ENCODE measurements at places on chromosomes 11 and 22.

GRCh38 chr22:29738118-29738815 lies 18.5 kb downstream of the CABP7 start:
- no peak for DNase-seq

DNA sequence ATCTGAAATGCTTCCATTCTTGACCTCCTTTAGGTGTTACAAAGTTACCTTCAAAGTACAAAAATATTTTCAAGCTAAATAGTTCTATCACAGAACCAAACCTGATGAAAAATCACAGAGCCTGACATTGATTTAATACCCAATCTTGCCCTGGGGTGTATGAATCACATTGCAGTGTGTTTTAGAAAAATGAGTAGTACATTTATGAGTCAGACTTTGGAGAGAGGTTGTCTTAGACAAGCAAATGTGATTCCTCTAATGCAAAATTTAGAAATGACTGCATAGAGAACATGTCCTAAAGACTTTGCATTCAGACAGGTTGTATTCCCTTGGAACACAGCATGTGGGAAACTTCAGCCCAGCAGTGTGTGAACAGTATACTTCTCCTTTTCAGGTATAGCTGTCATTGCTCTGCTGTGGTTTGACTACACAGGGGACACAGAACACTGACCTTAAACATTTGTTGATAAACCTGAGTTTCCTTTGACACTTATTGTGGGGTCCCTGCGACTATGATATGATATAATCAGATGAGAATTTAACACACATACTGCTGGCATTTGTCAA lies 972.1 kb downstream of the JRKL start:
- DNase-seq: no peak

- no peak for DNase-seq
Observed at GRCh38 chr11:70799386-70799785, 401.1 kb downstream of the CTTN start.

- no peak for DNase-seq
Observed at GRCh38 chr11:12430351-12430750, 53.0 kb downstream of the PARVA start.

DNA sequence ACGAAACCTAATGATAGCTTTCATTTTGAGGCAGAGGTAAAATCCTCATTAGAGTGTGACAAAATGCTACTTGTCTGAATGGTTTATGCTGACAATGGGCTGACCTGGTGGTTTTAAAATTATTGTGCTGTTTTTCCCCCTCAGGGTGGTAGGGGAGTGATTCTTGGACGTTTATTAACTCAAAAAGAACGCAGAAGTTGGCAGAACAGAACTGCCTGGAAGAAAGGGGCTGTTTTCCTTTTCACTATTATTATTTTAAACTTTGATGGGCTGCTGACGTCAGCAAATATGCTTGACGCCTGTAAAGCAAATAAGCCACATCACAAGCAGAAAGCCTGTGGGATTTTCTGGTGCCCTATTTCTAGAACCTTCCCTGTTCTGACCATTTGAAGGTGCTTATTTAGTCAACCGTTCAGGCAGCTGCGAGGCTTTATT lies 4.0 kb downstream of the RASSF10 start:
- DNase-seq: no peak

- no peak for DNase-seq
Observed at GRCh38 chr11:122137078-122137793, 21.2 kb upstream of the BLID start.

- no peak for DNase-seq
Observed at GRCh38 chr11:56906683-56907148, 82.0 kb upstream of the OR5AK2 start.

DNA sequence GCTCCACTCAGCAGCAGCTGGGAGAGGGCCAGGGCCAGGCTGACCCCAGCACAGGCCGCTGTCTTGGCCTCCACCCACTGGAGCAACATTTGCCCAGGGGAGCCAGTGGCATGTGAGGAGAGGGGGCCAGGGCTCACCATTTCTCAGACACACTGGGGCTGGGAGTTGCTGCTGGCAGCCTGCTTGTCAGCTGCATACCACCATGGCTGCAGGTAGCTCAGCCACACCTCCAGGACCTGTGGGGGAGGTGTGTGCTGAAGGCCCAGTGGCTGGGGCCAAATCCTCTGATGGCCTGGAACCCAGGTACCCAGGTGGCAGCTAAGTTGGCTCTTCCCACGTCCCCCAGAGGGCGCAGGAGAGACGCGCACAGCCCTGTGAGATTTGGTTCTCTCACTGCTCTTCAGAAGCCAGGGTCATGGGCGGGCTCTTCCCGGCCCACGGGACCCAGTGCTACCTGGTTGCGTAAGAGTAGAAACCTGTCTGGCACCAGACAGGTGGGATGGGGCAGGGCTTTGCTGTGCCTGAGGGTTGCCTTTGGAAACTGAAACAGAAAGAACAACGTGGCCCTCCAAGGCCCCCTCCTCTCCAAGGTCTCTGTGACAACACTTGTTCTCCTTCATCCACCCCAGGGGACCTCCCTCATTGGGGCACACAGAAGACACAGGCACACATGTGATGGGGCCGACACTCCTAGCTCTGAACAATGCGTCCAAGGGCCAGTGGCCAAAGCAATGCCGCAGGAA lies 98.8 kb downstream of the MED15 start:
- DNase-seq: no peak

- no peak for DNase-seq
Observed at GRCh38 chr22:37427711-37428635, 694 bp upstream of the ELFN2 start.

DNA sequence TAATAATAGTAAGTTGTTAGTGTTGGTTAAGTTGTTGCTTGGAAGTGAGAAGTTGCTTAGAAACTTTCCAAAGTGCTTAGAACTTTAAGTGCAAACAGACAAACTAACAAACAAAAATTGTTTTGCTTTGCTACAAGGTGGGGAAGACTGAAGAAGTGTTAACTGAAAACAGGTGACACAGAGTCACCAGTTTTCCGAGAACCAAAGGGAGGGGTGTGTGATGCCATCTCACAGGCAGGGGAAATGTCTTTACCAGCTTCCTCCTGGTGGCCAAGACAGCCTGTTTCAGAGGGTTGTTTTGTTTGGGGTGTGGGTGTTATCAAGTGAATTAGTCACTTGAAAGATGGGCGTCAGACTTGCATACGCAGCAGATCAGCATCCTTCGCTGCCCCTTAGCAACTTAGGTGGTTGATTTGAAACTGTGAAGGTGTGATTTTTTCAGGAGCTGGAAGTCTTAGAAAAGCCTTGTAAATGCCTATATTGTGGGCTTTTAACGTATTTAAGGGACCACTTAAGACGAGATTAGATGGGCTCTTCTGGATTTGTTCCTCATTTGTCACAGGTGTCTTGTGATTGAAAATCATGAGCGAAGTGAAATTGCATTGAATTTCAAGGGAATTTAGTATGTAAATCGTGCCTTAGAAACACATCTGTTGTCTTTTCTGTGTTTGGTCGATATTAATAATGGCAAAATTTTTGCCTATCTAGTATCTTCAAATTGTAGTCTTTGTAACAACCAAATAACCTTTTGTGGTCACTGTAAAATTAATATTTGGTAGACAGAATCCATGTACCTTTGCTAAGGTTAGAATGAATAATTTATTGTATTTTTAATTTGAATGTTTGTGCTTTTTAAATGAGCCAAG lies 2.7 kb downstream of the NEAT1 start:
- no peak for DNase-seq

DNA sequence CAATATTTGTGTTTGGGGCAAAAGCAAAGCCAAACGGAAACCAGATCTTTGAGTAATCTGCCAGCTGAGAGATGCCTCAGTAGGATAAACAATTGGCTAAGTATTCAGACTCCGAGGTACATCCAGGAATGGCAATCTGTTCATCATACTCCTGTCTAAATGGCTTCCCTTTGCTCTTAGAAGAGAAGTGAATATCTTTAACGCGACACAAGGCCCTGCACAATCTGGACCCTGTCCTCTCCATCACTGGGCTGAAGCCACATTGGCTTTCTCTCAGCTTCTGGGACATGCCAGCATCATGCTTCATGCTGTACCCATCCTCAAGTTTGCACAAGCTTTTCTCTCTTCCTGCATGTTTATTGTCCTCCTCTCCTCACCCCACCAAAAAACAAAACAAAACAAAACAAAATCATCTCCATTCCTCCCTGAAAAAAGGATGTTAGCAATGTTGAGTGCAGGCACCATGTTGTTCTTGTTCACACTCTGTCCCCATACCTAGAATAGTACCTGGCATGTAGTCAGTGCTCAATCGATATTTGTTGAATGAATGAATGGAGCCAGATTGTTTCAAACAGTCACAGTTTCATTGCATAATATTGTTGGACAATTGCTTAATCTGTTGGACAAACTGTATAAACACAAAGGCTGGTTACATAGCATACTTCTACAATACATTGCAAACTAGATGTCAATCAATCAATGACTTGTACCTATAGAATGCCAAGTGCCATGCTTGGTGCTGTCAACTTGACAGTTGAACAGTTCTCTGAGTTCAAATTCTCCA lies 38.2 kb upstream of the SESN3 start:
- no peak for DNase-seq

DNA sequence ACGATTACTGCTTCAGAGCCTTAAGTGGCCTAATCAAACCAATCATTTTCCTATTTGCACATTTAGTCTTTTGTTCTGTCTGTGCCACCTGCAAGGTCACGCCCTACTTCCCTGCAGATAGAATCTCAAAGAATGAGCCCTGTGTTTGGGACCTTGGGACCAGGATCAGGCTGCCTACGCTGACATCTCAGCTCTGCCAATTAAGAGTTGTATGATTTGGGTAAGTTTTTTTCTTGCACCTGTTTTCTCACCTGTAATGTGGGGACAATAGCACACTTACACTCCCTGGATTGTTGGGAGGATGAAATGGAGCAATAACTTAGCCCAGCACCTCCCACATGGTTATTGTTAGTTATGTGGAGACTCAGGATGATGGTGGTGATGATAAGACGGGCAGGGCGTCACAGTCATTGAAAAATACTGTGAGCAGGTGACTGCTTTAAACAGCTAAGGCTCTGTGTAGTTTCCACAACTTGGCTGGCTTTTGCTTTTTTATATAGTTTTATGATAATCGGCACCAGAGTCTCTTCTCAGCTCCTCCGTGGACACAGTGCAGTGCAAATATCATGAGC lies 155.0 kb downstream of the ADAMTS15 start:
- DNase-seq: no peak

GRCh38 chr11:93519179-93519578 lies 24.0 kb downstream of the SMCO4 start:
- no peak for DNase-seq

DNA sequence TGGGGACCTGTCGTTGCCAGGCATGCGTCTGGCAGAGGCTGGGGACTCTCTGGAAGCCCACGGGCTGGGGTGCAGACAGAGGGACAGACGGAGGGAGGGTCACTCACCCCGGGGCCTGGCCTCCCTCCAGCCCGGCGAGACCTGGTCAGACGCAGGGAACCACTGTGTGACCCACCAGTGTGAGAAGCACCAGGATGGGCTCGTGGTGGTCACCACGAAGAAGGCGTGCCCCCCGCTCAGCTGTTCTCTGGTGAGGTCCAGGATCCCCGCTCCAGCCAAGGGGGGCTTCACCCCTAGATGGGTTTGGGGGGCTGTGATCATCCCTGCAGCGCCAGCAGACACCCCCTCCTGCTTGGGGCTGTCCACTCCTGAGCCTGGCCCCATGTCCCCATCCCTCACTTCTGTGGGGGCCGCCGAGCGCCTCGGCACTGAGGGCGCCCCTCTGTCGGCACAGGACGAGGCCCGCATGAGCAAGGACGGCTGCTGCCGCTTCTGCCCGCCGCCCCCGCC lies 23.6 kb upstream of the MUC5B start:
- no peak for DNase-seq

DNA sequence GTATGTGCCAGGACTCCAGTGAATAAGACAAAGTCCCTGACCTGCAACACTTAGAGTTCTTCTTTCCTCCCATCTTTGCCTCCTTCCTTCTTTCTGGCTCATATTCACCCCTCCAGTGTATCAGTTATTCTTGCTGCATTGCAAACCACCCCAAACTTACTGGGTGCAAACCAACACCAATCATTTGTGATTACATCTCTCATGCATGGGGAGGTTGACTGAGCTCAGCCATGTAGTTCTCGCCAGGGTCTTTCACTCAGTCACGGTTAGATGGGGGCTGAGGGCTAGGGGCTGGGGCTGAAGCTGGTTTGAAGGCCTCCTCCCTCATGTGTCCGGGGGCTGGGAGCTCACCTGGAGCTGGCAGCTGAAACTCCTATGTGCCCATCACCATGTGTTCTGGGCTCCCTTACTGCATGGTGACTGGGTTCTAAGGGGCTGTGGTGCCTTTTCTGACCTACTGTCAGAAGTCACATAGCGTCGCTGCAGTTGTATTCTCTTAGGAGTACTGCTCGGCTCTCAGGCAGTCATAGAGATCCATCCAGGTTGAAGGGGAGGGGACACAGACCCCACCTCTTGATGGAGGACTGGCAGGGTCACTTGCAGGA lies 35.0 kb upstream of the CACNG2 start:
- DNase-seq: no peak

GRCh38 chr11:124627546-124627945 lies 4.9 kb downstream of the TBRG1 start:
- no peak for DNase-seq

- no peak for DNase-seq
Observed at GRCh38 chr22:44482776-44483175, 15.3 kb downstream of the RTL6 start.

- no peak for DNase-seq
Observed at GRCh38 chr11:94838027-94838731, 70.0 kb downstream of the AMOTL1 start.

- no peak for DNase-seq
Observed at GRCh38 chr22:26608129-26608528, 9.7 kb downstream of the CRYBB1 start.

DNA sequence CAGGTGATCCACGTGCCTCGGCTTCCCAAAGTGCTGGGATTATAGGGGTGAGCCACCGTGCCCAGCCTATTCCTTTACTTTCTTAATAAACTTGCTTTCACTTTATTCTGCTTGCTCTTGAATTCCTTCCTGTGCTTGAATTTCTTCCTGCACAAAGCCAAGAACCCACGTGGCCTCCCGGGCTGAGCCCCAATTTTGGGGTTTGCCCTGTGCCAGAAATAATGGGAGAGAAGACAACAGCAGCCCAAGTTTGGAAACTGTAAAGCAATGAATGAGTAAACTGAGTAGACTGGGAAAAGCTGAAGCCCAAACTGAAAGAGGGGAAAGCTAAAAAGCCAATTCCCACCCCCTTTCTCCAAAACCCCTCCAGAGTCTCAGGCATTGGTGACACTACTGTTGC lies 136.4 kb downstream of the NECTIN1 start:
- no peak for DNase-seq

GRCh38 chr22:22946131-22946530 lies 58.5 kb downstream of the IGLL5 start:
- no peak for DNase-seq

- no peak for DNase-seq
Observed at GRCh38 chr22:42933485-42934091, 76.5 kb upstream of the ARFGAP3 start.

DNA sequence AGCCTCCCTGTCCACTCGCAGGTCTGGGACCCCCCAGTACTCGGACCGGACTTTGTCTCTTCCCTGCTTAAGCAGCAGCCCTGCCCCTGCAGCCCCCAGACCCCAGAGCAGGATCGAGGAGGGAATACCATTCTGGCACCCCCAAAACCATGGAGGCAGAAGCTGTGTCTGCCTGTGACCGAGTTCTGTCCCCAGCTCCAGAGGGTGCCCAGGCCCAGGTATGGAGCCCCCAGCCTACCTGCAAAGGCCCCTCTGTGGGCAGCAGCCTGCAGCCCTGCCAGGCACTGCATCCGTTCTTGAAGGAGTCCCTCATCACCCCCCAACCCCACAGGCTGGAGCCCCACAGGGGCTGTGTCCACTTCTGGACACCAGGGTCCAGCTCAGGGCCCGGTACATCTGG lies 163.8 kb downstream of the BRD1 start:
- no peak for DNase-seq

- DNase-seq: no peak
Observed at GRCh38 chr11:102347462-102348370, 702 bp downstream of the BIRC2 start.
